ENCODE measurements at places on chromosomes 11 and 22.

- no peak for DNase-seq
Observed at GRCh38 chr22:41431656-41432055, 14.9 kb downstream of the TOB2 start.

- DNase-seq = no peak
Observed at GRCh38 chr11:19660076-19660475, 52.6 kb upstream of the NAV2 start.

DNA sequence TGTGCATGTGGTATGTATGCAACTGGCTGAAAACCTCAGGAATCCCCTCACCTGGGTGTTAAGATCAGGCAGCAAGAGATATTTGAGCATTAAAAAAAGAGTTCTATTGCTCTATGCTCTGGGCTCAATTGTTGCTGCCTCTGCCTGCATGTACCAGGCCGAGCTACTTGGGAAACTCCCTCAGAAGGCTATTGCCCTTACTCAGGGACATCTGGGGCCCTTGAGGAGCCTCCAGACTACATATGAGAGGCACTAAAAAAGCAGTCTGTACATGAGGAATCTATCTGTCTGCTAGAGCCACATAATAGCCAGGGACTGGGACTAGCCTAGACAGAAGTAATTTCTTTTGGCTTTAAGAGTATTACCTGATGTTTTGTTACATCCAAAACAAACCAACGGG is 120.1 kb downstream of the SWAP70 start:
- no peak for DNase-seq

- no peak for DNase-seq
Observed at GRCh38 chr22:22810471-22810870, 77.1 kb upstream of the IGLL5 start.

GRCh38 chr22:49962751-49963646 is 2.4 kb downstream of the PIM3 start:
- no peak for DNase-seq

- DNase-seq = no peak
Observed at GRCh38 chr22:29225422-29226090, 19.9 kb downstream of the EMID1 start.

DNA sequence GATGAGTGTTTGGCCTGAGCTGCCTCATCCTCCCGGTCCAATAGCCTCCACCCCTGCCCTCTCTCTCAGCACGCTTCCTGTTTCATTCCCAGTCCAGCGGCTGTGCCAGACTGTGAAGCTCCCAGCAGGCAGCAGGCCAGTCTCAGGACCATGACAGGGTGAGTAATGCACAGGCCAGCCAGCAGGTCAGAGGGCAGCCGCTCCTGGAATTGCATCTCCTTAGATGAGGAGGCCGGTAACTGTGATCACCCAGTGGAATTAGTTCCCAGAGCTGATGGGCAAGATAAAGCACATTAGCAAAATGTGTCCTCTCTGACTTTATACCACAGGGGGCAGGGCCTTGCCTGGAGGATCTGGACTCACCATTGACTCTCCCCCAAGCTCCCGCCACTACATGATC is 251.2 kb downstream of the ETS1 start:
- no peak for DNase-seq

DNA sequence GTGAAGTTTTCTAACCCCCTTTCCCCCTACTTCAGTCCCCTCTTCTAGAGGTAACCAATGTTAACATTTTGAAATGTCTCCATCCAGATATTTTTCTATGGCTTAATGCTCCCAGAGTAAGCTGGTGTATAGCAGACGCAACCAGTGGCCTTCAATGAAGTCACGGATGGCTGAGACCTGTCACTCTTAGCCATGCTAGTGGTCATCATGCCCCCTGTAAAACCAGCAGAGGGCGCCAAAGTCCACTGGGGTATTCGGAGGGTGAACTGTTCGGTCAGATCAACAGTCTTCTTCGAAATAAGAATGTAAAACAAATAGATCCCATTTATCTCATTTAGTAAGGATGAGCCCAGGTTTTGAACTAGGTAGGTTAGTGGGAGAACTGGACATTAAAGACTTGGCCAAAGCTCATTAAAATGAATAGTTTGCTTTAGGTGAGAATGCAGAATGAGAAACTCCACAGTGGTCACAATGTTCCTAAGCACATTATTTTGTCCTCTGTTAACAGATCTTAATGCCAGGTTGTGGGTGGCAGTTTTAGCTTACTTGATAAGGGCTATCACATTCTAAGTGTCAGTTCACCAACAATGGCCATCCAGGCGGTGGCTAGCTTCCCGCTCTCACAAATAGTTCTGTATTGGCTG is 8.6 kb upstream of the MMP8 start:
- DNase-seq = no peak

DNA sequence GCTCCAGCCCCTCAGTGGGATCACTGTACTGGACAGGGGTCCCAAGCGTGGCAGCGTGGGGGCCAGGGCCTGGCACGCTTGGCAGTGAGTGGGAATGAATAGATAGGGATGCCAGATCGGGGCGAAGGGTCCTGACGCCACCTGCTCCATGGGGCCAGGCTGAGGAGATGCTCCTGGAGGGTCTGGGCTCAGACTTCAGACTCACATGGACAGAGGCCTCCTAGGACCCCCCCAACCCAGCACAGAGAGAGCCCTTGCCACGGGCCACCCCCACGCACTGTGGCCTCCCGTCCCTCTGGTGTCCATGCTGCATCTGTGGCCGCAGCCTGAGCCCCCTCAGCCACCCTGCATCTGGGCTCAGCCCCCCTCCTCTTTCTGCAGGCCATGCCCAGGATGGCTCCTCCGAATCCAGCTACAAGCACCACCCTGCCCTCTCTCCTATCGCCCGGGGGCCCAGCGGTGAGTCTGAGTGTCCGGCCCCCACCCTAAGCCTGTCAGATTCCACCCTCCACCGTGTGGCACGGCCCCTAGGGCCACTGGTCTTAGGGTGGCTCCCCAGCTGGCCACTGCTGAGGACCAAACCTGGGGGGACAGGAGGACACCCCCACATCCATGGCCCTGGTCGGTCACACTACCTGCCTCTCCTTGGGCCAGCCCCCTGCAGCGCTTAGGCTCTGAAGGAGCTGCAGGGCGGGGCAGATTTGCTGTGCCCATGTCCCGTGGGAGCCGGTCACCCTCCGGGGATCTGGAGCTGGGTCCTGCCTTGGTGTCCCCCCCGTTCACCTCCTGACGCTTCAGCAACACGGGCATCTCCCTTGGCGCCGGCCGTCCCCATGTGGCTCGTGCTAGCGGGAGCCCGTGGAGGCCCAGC is 2.7 kb downstream of the MUC5AC start:
- DNase-seq = no peak

GRCh38 chr22:28146401-28147314 is 227.6 kb upstream of the PITPNB start:
- no peak for DNase-seq

Measured in naive thymus-derived CD4-positive, alpha-beta T cell (primary cell).